Naive thymus-derived CD4-positive, alpha-beta T cell (primary cell): ENCODE measurements at places on chromosomes 5 and 9. TPM values are rescaled to one million over a fixed set of nuclear protein-coding genes. Genes with fewer than 3 reads are reported as not detected.

The FOXD4L3 gene
- not detected for total RNA-seq

The OR1J2 gene
- total RNA-seq: 0.66 TPM

The PCDHA1 gene
- total RNA-seq: not detected

The PBX3 gene
- 18.9 TPM for total RNA-seq

The PRRX2 gene
- not detected for total RNA-seq

The MROH2B gene
- total RNA-seq: not detected in 2 replicates

- DNase-seq: no peak
Observed at GRCh38 chr9:13139641-13140171, 139.8 kb downstream of the MPDZ start.

- DNase-seq: no peak
Observed at GRCh38 chr9:17795744-17796143, 216.9 kb downstream of the SH3GL2 start.

GRCh38 chr5:10839916-10840599 is 79.0 kb upstream of the DAP start:
- no peak for DNase-seq

- DNase-seq: no peak
Observed at GRCh38 chr5:12023614-12024241, 119.5 kb upstream of the CTNND2 start.

- DNase-seq: no peak
Observed at GRCh38 chr5:14256756-14257393, 113.7 kb downstream of the TRIO start.

DNA sequence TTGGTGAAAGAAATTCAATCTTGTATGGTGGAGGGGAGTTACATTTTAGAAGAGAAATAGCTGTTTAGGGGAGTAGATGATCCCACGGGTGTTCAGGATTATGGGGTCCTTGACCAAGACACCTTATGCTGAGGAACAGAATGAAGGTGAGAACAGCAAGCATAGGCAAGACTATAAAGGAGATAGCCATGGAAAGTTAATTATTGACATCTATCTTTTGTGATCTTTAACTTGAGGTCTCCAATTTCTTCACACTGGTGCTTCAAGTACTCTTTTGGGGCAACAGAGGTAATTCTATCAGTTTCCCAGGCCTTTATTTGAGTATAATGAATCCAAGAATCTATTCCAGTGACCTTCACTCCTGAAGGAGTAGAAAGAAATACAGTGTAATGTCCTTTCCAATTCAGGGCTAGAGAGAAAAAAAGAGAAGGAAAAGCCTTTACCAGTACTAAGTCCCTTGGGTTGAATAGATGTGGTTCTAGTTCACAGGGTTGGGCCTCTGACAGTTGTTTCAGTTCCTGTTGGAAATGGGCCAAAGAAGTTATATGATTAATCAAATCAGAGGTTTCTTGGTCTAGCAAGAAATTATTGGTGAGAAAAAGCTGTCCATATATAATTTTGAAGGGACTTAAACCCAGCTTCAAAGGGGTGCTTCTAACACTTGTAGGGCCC is 2104.1 kb upstream of the ACO1 start:
- DNase-seq: no peak

DNA sequence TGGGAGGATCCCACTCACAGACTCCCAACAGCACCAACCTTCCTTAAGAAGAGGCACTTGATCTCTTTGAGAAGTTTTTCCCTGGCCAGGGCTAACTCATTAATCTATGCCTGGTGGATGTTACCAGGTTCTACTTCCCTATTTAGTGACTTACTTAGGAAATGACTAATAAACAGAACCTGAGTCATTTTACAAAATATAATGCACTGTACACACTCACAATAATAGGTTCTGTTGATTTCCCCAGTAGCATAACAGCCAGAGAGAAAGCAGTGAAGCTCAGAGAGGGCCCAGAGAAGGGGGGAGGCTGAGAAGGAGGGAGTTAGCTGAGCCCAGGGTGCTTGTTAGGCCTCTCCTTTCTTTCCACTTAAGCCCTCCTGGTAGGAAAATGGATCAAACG is 27.1 kb downstream of the FRMD3 start:
- DNase-seq: no peak

GRCh38 chr9:25374281-25374680 is 304.0 kb downstream of the TUSC1 start:
- DNase-seq: no peak

GRCh38 chr9:35105571-35106342 is 2.8 kb upstream of the STOML2 start:
- no peak for DNase-seq

- DNase-seq: no peak
Observed at GRCh38 chr5:89686081-89686765, 723.3 kb downstream of the CETN3 start.

DNA sequence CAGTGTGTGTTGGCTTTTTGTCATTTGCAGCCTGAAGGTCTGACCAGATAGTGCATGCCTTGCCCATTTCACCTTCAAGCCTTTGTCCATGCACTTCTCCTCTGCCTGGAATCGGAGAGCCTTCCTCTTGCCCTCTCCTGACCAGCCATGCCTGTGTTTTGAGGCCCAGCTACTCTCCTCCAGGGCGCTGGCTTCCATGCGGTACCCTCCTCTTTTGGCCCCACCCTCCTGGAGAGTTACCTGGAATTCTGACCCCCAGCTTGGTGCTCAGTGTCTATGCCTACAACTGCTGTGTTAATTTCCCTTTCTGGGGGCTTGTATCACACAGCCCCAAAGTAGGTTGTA is 52.5 kb downstream of the CXXC5 start:
- no peak for DNase-seq

DNA sequence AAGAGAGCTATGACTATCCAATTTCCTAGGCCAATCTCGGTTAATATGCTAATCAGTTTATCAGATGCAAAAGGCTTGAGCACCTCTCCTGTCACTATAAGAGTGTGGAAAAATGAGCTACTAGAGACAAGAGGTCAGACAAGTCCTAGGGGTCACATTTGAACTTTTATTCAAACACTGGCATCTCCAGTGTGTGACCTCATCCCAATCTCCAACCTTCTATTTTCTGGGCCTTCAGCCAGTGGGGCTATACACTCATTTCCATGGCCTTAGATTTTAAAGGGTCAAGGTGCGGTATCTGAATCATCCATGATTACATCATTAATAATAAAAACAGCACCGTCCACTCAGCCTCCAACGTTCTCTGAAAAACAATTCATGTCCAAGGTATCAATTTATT is 139.6 kb upstream of the LRRTM2 start:
- DNase-seq: no peak

DNA sequence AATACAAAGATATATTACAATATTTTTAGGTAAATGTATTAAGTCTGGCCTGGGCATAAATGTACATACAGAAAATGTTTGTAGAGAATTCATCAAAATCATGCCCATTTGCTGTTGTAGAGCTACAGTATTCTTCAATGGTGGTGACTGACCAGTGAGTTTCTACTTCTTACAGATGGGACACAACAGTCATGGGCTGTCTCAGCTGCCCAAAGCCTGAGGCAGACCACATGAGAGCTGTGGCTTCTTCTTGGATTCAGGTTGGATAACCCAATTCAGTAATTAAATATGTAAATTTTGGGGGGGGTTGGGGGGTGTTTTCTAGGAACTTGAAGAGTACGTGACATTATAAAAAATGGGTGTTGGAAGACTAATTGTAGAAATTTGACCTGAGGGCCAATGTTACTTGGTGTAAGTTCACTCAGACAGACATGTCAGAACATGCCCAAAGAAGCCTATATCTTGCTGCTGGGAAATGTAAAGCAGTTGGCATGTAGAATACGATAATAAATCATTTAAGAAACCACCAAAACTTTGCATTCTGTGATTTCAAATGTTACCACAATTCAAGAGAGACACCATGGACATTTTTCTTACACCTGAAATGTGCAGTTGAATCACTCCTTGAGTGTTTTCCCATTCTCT is 17.9 kb downstream of the STARD4 start:
- no peak for DNase-seq

GRCh38 chr9:123302348-123303214 is 34.2 kb upstream of the STRBP start:
- DNase-seq: peak; percentile 16

DNA sequence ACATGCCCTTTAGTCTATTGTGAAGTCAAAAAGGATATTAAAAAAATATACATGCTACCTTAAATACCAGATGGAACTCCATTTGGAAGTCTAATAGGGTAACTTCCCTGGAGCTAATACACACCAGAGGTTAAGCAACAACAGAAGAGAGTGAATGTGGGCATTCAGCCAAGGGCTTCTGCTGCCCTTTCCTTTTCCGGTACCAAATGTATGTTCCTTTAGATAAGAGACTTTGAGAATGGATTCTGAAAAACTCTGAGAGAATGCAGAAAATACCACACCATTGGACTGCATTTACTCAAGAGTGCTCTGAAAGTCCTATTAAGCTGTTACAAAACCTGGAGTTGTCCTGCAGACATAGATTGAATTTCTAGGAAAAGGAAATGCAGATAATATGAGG is 23.8 kb upstream of the TRPM3 start:
- DNase-seq: no peak

DNA sequence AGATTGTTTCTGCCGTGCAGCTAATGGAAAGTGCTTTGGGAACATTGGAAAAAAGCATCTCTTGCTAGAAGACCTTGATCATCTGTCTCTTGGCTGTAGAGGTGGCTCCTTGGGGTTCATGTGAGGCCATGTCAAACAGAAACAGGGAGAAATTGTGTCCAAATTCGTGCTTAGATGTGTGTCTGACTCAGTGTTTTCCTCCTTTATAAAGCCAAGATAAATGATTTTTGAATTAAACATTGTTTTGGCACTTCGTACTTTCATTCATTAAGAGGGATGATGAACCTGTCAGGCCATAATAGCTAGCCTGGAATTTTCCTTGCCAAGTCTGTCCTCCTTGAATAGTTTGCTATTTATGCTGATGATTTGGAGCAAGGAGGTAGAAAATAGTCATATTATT is 143.8 kb downstream of the FBXL7 start:
- DNase-seq: no peak

DNA sequence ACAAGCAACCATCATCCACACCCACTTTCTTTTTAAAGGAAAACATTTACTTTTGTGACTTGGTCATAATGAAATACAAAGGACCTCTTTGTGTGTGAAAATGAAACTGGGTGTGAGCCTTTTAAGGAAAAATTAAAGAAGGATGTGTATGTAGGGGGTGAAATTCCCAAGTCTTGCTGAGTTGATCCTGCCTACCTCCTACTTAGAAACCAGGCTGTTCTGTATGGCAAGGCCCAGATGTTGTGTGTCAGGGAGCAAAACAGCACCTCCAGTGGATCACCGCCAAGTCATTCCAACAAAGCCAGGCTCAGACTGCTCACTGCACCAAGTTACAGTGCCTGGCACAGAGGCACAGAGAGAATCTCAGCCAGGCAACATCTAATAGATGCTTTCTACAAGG is 198.5 kb upstream of the FBN2 start:
- no peak for DNase-seq

DNA sequence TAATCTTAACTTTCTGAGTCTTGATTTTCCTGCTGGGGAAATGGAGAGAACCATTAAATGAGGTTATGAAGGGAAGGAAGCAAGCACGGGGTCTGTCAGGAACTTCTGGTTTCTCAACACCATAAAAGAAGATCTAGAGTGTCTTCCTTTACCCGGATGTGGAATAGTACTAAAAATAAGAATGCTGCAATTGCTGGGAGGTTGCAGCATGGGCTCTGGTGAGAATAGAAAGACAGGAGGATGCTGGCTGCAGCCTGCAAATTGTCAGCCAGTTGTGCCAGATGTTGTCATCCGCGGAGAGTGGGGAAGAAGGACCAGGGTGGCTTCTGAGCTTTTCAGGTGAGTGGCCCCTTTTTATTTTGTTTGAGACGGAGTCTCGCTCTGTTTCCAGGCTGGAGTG is 69.3 kb upstream of the STC2 start:
- no peak for DNase-seq

DNA sequence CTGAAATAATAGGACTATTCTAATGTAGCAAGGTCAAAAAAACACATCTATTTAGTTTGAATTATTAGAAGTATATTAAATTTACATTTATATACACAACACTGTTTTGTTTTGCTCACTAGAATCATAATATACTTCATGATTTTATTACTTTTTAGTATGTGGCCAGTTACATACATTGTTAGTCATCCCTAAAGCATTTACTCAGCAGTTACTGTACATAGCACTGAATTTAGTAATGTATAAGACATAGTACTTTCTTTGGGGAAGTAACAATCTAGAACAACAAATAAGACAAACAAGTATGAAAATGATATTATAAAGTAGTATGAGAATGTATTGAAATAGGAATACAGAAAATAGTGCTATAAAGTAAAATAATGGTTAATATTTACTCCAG is 28.2 kb downstream of the ERCC8 start:
- no peak for DNase-seq

- no peak for DNase-seq
Observed at GRCh38 chr5:16536818-16537217, 71.2 kb upstream of the ZNF622 start.

GRCh38 chr5:139912158-139912557 is 116.5 kb downstream of the PSD2 start:
- no peak for DNase-seq

- peak; percentile 8 for DNase-seq
Observed at GRCh38 chr5:178551059-178551458, 39.1 kb downstream of the COL23A1 start.

GRCh38 chr5:67679184-67679841 is 482.7 kb upstream of the CD180 start:
- DNase-seq: no peak

- no peak for DNase-seq
Observed at GRCh38 chr5:68353605-68354004, 138.0 kb downstream of the PIK3R1 start.
